ENCODE measurements at places on chromosomes 6 and 20. TPM values are rescaled to one million over a fixed set of nuclear protein-coding genes. Genes with fewer than 3 reads are reported as not detected.

The BEND3 gene
- total RNA-seq: 1.5 TPM

The RNASET2 gene
- 252 TPM for total RNA-seq

The PNPLA1 gene
- total RNA-seq: not detected

The SYNE1 gene
- 192 TPM for total RNA-seq

The POU5F1 gene
- 3.9 TPM for total RNA-seq

The TGM3 gene
- total RNA-seq: not detected

The FERMT1 gene
- total RNA-seq: not detected

The DEFB112 gene
- not detected for total RNA-seq

The PRR18 gene
- total RNA-seq: not detected

The LAMA4 gene
- not detected for total RNA-seq

The FAM162B gene
- not detected for total RNA-seq

The OR12D1 gene
- total RNA-seq: not detected

The FLRT3 gene
- total RNA-seq: not detected

The RNF114 gene
- 83.5 TPM for total RNA-seq

The GSTA3 gene
- not detected for total RNA-seq

The RAET1L gene
- total RNA-seq: not detected

The KIF13A gene
- total RNA-seq: 0.92 TPM

The UBE2C gene
- total RNA-seq: 1.7 TPM

The RBM12 gene
- total RNA-seq: 99.6 TPM

The RFX6 gene
- total RNA-seq: not detected

The MUCL3 gene
- not detected for total RNA-seq

The AIG1 gene
- total RNA-seq: 8.9 TPM

The OR2J3 gene
- not detected for total RNA-seq

The SPTLC3 gene
- 0.56 TPM for total RNA-seq

The SHLD1 gene
- 12.6 TPM for total RNA-seq

The TBX18 gene
- not detected for total RNA-seq

The FAM184A gene
- 5.1 TPM for total RNA-seq
